ENCODE measurements at places on chromosomes 2 and 18.
A peak's percentile ranks its signal among the peaks of the same experiment; 100 is the strongest.

GRCh38 chr2:209976698-209977385 lies 25.6 kb upstream of the RPE start:
- peak; percentile 19 for DNase-seq

DNA sequence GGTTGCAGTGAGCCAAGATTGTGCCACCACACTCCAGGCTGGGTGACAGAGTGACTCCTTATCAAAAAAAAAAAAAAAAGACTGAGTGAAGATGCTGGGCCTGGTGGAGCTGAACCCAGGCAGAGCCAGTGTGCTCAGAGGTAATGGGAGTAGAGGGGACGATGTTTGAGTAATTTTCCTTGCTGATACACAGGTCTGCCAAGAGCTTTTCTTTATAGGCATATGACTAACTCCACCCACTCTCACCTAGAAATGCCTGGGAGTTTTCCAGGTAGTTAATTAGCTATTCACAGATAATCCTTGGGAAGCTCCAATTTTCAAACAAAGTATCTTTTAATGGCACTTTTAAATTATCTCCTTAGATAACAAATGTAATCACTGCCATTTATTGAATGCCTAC lies 33.4 kb upstream of the ACSL3 start:
- no peak for DNase-seq

DNA sequence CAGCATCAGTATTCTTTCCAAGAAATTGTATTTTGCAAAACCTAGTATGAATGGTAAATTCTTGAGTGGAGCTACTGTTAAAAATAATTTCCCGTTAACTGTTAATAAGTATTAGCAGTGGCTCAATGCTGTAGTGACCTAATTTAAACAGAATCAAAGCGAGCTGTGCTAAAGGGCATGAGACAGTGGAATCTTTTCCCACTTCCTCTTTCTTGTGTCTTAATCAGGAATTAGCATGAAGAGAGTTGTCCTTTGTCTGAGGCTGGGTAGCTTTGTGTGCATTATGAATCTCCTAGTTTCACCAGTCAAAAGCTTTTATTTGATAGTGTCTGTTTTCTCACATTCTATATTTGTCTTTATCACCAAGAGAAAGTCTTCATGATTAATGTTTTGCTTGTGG lies 298.8 kb upstream of the GCFC2 start:
- no peak for DNase-seq

GRCh38 chr2:46032996-46033395 lies 264.2 kb upstream of the EPAS1 start:
- no peak for DNase-seq

GRCh38 chr18:21901423-21901945 lies 160.9 kb downstream of the MIB1 start:
- no peak for DNase-seq

- no peak for DNase-seq
Measured at GRCh38 chr2:164771897-164772296, 69.7 kb downstream of the COBLL1 start.

GRCh38 chr2:170685591-170685990 lies 29.5 kb upstream of the SP5 start:
- no peak for DNase-seq

DNA sequence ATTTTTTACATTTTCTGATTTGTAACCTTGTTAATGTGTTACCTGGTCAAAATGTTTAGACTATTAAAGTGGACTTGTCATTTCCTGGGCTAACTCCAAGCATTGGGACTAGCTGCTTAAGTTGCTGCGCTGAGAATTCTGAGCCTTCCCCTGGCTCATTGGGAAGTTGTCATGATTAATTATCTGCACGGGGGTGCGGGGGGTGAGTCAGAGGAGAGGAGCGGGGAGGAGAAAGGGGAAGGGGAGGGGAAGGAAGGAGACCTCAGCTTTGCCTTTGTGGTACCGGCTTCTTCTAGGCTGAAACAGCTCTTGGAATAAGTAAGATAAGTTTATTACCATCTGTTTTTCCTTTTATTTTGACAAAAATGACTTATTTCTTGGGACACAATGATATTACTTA lies 52.9 kb upstream of the APCDD1 start:
- no peak for DNase-seq
